ENCODE measurements at places on chromosomes 7 and 10. TPM values are rescaled to one million over a fixed set of nuclear protein-coding genes. Genes with fewer than 3 reads are reported as not detected.

GRCh38 chr7:43077732-43078391, 34.6 kb upstream of the HECW1 start:
- H3K27me3 ChIP-seq, result no peaks in the 10 kb centered on the region
- no peak overlapping the region for H3K4me3 ChIP-seq
- peak overlapping the region; percentile 83 for H3K27ac ChIP-seq
- DNase-seq, result peak; percentile 86
- H3K4me1 ChIP-seq, result peaks cover 30% of the 10 kb centered on the region

- peak; percentile 79 for DNase-seq
- peaks cover 12% of the 10 kb centered on the region for H3K4me1 ChIP-seq
- H3K4me3 ChIP-seq, result peak overlapping the region; percentile 37
- peaks cover 32% of the 10 kb centered on the region for H3K27me3 ChIP-seq
- H3K36me3 ChIP-seq, result no peaks in the 10 kb centered on the region
- no peak overlapping the region for H3K27ac ChIP-seq
Observed at GRCh38 chr7:150958062-150958552, 20.0 kb downstream of the KCNH2 start.

GRCh38 chr10:132419538-132420468, 22.8 kb downstream of the PWWP2B start:
- H3K4me1 ChIP-seq, result peaks cover 15% of the 10 kb centered on the region
- no peak overlapping the region for H3K27ac ChIP-seq
- H3K4me3 ChIP-seq, result no peak overlapping the region
- DNase-seq, result no peak

- peak; percentile 92 for DNase-seq
- H3K27ac ChIP-seq, result no peak overlapping the region
- no peaks in the 10 kb centered on the region for H3K27me3 ChIP-seq
- 0 out of 2 replicates have a peak overlapping the region, but pooled peaks have one; percentile 23 for H3K4me3 ChIP-seq
Observed at GRCh38 chr7:100469227-100470044, 5.4 kb upstream of the SPACDR start.

DNA sequence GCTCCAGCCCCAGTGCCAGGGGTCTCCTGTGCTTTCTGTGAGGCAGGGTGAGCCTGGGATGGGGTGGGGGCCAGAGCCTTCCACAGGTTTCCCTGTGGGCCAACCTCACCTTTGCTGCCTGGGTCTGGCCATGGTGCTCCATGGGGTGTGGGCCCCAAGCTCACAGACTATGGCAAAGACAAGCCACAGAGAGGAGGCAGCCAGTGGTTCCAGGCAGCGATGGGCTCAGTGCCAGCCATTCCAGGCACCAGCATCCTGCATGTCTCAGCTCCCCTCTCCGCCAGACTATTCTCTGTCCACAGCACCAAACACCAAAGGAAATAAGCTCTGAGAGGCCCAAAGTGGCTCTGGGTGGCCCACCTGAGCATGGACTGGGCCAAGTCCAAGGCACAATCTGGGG, 133.5 kb downstream of the PTPN20 start:
- H3K4me1 ChIP-seq, result no peaks in the 10 kb centered on the region
- no peak overlapping the region for H3K4me3 ChIP-seq
- no peaks in the 10 kb centered on the region for H3K27me3 ChIP-seq
- H3K27ac ChIP-seq, result no peak overlapping the region

DNA sequence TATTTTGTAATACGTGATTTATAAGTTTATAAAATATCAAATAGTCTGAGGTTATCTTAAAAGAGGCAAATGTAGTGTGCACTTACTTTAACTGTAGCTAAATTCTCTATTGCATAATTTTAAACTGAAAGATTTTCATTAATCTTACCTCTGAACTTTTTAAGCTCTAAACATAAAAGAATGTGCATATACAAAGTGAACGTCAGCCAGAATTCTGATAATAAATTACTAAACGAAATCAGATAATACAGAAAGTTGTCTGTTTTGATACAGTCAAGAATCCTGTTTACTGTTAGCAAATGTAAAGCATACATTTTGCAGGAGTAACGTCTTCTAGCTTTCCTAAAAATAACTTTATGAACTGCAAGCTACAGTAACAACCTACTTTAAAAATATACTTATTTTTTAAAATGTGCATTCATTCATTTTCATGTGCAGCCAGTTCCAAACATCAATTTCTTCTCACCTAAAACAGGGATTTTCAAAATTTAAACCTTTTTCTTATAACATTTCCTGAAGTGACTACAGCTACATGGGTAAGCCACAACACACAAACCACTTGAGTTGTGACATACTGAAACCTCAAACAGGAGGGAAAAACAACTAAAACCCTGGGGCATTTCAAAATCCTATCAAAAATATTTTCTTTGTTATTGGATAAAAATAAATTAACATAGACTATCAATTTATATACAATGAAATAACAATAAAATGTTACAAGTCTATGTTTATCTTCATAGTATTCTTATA, 92.7 kb downstream of the RNLS start:
- no peak overlapping the region for H3K4me3 ChIP-seq
- no peak for DNase-seq
- H3K4me1 ChIP-seq, result peaks cover 11% of the 10 kb centered on the region
- no peak overlapping the region for H3K27ac ChIP-seq
- H3K27me3 ChIP-seq, result no peaks in the 10 kb centered on the region

- H3K4me3 ChIP-seq, result no peak overlapping the region
- no peaks in the 10 kb centered on the region for H3K36me3 ChIP-seq
- peaks cover 8% of the 10 kb centered on the region for H3K4me1 ChIP-seq
- H3K27me3 ChIP-seq, result peaks cover 23% of the 10 kb centered on the region
Observed at GRCh38 chr10:30591249-30591670, 38.3 kb downstream of the LYZL2 start.

GRCh38 chr7:111639934-111640333, 77.6 kb upstream of the IMMP2L start:
- H3K36me3 ChIP-seq, result no peaks in the 10 kb centered on the region
- H3K27ac ChIP-seq, result no peak overlapping the region
- no peak for DNase-seq
- no peak overlapping the region for H3K4me3 ChIP-seq
- H3K27me3 ChIP-seq, result peaks cover 64% of the 10 kb centered on the region

GRCh38 chr7:17063045-17063383, 181.2 kb upstream of the AGR3 start:
- DNase-seq, result no peak
- no peak overlapping the region for H3K27ac ChIP-seq
- no peaks in the 10 kb centered on the region for H3K4me1 ChIP-seq
- no peaks in the 10 kb centered on the region for H3K36me3 ChIP-seq

GRCh38 chr7:148921189-148921588, 37.1 kb upstream of the EZH2 start:
- no peaks in the 10 kb centered on the region for H3K27me3 ChIP-seq
- no peak overlapping the region for H3K27ac ChIP-seq
- H3K4me1 ChIP-seq, result no peaks in the 10 kb centered on the region
- H3K36me3 ChIP-seq, result no peaks in the 10 kb centered on the region

DNA sequence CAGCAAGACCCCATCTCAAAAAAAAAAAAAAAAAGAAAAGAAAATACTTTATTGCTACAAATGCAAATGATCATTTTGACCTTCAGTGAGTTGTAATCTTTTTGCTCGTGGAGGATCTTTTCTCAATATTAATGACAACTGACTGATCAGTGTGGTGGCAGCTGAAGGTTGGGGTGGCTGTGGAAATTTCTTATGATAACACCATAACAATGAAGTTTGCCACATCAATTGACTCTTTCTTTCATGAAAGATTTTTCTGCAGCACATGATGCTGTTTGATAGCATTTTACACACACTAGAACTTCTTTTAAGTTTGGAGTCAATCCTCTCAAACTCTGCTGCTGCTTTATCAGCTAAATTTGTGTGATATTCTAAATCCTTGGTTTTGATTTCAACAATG, 12.4 kb upstream of the CCDC7 start:
- no peak overlapping the region for H3K27ac ChIP-seq
- H3K4me3 ChIP-seq, result no peak overlapping the region
- no peak for DNase-seq
- no peaks in the 10 kb centered on the region for H3K4me1 ChIP-seq
- no peaks in the 10 kb centered on the region for H3K36me3 ChIP-seq

- H3K36me3 ChIP-seq, result no peaks in the 10 kb centered on the region
- peak; percentile 66 for DNase-seq
Observed at GRCh38 chr7:26784118-26784517, 80.3 kb downstream of the SKAP2 start.

DNA sequence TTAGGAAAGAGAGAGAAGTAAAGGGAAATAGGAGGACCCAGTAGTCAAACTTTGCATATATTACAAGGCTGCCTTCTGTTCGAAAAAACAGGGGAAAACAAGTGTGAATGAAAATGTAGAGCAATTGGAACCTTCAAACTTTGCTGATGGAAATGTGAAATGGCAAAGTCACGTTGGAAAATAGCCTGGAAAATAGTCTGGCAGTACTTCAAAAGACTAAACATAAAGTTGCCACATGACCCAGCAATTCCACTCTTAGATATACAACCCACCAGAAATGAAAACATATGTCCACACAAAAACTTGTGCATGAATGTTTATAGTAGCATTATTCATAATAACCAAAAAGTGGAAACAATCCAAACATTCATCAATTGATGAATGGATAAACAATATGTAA, 78.6 kb upstream of the IFRD1 start:
- H3K4me1 ChIP-seq, result peaks cover 3% of the 10 kb centered on the region
- no peak overlapping the region for H3K27ac ChIP-seq
- H3K27me3 ChIP-seq, result no peaks in the 10 kb centered on the region
- DNase-seq, result no peak
- H3K36me3 ChIP-seq, result no peaks in the 10 kb centered on the region

GRCh38 chr10:6678211-6678803, 98.2 kb upstream of the PRKCQ start:
- peak; percentile 88 for DNase-seq
- no peaks in the 10 kb centered on the region for H3K27me3 ChIP-seq
- H3K36me3 ChIP-seq, result no peaks in the 10 kb centered on the region
- H3K4me1 ChIP-seq, result peaks cover 7% of the 10 kb centered on the region
- H3K4me3 ChIP-seq, result no peak overlapping the region

DNA sequence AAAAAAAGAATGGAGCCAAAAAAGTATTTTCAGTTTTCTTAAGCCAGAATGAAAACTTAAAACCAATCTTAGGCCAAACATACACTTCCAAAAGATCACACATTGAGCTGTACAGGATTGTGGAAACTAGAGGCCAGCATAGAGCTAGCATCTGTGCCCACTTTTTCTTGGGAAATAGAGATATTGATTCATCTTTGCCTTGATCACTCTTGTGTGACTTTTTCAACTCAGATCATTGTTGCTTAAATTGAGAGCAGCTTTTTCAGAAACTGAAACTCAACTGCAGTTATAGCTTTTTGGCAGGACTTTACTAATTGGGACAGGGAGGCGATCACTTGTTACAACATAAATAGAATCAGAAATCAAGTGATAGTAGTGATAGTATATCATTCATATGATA, 132.2 kb downstream of the PRKG1 start:
- H3K4me1 ChIP-seq, result peaks cover 26% of the 10 kb centered on the region
- H3K4me3 ChIP-seq, result no peak overlapping the region
- H3K27ac ChIP-seq, result no peak overlapping the region
- DNase-seq, result no peak
- H3K27me3 ChIP-seq, result no peaks in the 10 kb centered on the region

DNA sequence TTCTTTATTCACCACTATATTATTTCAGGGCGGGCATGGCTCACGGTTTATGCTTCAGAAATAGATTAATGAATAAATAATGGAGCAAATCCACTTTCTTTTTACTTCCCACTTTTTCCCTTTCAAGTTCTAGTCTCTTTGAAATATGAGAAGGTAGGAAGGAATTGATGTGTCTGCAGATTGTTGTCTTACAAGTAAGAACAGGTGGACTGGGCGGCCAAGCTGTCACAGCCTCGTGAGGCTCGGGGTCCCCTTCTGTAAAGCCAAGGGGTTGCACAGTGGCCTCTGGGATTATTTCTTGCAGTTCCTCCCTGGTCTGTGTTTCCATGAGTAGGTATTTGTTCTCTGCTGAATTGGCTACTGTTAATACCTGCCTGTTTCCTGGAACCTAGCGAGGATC, 11.2 kb downstream of the VWA2 start:
- H3K27me3 ChIP-seq, result no peaks in the 10 kb centered on the region
- no peak overlapping the region for H3K27ac ChIP-seq
- no peaks in the 10 kb centered on the region for H3K4me1 ChIP-seq
- DNase-seq, result no peak
- no peaks in the 10 kb centered on the region for H3K36me3 ChIP-seq
- H3K4me3 ChIP-seq, result no peak overlapping the region

DNA sequence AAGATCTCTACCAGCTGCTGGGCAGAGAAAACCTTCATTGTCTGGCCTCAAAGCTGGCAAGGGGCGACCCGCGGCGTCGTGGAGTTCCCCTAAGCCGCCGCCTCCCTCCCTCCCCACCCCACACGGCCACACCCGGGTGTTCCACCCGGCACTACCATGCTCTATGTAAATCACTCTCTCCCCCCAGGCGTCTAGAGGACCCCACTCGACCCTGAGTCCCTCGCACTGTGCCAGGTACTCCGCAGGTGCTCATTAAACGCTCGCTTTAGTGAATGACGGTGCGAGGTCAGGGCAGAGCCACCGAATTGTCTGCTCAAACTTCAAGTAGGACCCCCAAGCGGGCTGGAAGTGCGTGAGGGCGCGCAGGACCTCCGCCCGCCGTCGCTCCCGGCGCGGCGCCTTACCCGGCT, 628 bp downstream of the PARP12 start:
- H3K4me3 ChIP-seq, result peak overlapping the region; percentile 70
- H3K4me1 ChIP-seq, result peaks cover 8% of the 10 kb centered on the region
- H3K27me3 ChIP-seq, result peaks cover 39% of the 10 kb centered on the region
- no peak overlapping the region for H3K27ac ChIP-seq
- DNase-seq, result peak; percentile 24

- H3K27me3 ChIP-seq, result no peaks in the 10 kb centered on the region
- H3K27ac ChIP-seq, result no peak overlapping the region
- no peak overlapping the region for H3K4me3 ChIP-seq
- DNase-seq, result no peak
- H3K36me3 ChIP-seq, result no peaks in the 10 kb centered on the region
- no peaks in the 10 kb centered on the region for H3K4me1 ChIP-seq
Observed at GRCh38 chr7:115319541-115319940, 397.6 kb downstream of the MDFIC start.

DNA sequence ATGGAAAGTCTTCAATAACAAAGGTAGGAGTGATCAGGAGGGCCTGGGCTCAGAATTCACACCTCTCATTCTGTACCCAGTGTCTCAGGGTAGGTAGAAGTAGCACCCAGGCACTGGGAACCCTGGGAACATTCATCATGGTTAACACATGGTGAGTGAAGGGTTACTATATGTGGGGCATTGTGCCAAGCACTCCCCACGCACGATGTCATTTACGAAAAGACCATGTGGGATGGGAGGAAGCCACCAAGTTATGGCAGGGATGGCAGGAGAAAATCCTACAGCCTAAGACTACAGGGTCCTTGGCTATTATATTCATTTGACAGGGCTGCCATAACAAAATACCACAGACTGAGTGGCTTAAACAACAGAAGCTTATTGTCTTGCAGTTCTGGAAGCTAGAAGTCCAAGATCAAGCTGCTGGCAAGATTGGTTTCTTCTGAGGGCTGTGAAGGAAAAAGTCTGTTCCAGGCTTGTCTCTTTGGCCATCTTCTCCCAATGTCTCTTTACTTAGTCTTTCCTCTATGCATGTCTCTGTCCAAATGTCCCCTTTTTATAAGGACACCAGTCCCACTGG, 27.7 kb upstream of the DDIT4 start:
- H3K36me3 ChIP-seq, result no peaks in the 10 kb centered on the region
- no peaks in the 10 kb centered on the region for H3K27me3 ChIP-seq
- H3K4me3 ChIP-seq, result no peak overlapping the region
- H3K4me1 ChIP-seq, result peaks cover 19% of the 10 kb centered on the region
- DNase-seq, result no peak

Gene GNAT3
- not detected for total RNA-seq

Gene FBXL15
- 36.1 TPM for total RNA-seq

Gene DDC
- not detected for total RNA-seq

Gene LLCFC1
- not detected for total RNA-seq

Gene NFE2L3
- 142 TPM for total RNA-seq

Gene TMEM229A
- 0.80 TPM for total RNA-seq

Gene SPDYE16
- not detected for total RNA-seq

Gene HMX2
- total RNA-seq, result 2.6 TPM

Gene PTCD1
- total RNA-seq, result 12.2 TPM

Gene HNRNPA2B1
- 598 TPM for total RNA-seq

Gene SKIDA1
- total RNA-seq, result 2.3 TPM

Data from GM23338 (cell line).